Common myeloid progenitor, CD34-positive (primary cell): ENCODE measurements at places on chromosomes 4 and X.

GRCh38 chr4:153676486-153676885, 7.6 kb upstream of the TLR2 start:
- no peak for DNase-seq

DNA sequence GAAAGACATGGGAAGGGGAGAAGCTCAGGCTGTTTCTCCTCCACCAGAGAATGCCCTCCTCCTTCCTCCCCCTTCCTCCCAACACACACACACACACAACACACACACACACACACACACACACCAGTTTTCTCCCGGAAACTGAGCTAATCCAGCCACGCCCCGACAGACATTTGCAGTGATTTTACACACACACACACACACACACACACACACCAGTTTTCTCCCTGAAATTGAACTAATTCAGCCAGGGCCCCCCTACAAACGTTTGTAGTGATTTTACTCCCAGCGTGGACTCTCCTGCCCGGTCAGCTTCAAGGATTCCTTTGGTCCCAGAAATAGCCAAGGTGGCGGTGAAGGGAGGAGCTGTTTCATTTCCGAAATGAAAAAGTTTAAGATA, 32.9 kb upstream of the STX18 start:
- peak; percentile 8 for DNase-seq

- DNase-seq: no peak
These were observed 26.0 kb downstream of the ZNF81 start for GRCh38 chrX:47862680-47863079.

- no peak for DNase-seq
These were observed 156.4 kb downstream of the EFNB1 start for GRCh38 chrX:68985135-68985755.

DNA sequence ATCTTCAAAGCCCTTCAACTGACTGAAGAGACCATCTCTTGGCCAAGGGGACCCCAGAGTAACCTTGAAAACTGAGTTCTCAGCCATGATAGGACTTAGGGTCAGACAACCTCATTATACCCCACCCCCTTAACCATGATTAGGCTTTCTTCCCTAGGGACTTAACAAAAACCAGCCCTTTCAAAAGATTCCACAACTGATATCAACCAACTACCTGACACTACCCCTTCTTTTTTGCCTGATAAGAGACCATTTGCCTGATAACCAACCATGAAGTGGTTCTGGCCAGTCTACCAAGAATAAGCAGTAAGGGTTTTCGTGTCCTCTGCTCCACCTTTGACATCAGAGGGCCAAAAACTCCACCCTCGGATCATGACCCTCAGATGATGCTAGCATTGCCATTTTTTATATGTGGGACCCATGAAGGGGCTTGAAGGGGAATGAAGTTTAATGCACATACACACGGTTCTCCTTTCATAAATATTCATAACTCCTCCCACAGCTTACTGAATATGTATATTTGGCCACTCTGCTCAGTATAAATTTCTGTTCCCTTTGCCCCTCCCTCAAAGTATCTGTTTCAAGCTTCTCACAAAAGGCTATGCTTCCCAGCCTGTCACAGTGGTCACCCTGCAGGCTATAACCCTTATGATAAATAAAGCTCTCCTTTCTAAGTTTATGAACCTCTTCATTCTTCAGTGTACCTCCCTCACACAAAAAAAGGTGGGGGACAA, 12.3 kb downstream of the TBCK start:
- no peak for DNase-seq

- DNase-seq: no peak
These were observed 99.1 kb upstream of the TLR2 start for GRCh38 chr4:153585026-153585425.

DNA sequence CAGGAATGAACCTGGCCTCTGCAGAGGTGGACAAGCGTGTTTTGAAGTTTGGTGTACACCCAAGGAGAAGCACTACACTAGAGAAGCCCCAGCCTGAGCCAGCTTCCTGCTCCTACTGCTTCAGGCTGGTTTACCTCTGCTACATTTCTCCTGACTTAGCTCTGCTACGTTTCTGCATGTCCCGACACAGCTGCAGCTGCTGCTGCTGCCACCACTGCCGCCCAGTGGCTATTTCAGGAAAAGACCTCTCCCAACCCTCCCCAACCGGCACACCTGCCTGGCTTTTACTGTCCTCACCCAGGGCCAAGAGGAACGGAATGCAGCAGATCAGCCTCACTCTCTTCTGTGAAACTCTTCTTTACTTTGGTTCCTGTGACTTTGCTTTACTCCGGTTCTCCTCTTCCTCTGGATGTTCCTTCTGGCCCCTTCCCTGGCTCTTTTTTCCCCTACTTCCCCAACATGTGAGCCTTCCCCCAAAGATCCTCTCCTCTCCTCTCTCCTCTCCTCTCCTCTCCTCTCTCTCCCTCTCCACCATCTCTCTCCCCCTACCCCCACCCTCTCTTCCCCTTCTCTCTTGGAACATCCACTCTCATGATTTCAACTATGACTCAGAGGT, 3.1 kb upstream of the P2RY4 start:
- peak; percentile 28 for DNase-seq
